ENCODE measurements at places on chromosomes 12 and 14.
A peak's percentile ranks its signal among the peaks of the same experiment; 100 is the strongest.

DNA sequence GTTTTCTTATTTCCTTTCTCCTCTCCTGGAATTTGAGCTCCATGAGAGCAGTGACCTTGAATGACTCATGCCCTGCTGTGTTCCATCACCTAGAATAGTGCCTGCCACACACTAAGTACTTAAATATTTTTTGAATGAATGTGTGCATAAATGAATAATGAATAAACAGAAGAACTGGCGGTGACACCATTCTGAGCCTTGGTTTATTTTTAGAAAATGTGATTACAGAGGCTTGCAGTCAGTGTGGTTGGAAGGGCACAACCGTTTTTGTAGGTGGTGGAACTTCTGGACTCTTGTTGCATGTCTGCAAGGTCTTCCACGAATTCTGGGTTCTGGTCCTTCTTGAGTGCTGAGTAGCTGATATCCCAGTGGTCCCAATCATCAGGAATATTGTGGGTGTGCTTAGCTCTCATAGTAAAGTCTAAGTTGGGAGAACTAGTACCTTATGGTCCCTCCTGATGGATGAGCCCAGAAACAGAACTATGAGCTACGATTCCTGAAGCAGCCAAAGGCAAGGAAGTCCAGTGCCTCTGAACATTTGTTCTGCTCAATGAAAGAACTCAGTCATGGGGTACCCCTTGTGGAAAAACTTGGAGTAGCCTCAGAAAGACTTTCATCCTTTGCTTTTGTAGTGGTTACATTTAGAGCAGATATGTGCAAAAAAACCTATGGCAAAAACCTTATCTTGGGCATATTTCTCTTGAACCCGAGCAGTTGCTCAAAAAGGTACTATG is 28.8 kb upstream of the BHLHE41 start:
- DNase-seq: no peak

- DNase-seq: peak; percentile 9
These were observed 3.9 kb downstream of the FLRT2 start for GRCh38 chr14:85533861-85534291.

GRCh38 chr12:1047898-1048660 is 57.1 kb downstream of the ERC1 start:
- DNase-seq: peak; percentile 89

DNA sequence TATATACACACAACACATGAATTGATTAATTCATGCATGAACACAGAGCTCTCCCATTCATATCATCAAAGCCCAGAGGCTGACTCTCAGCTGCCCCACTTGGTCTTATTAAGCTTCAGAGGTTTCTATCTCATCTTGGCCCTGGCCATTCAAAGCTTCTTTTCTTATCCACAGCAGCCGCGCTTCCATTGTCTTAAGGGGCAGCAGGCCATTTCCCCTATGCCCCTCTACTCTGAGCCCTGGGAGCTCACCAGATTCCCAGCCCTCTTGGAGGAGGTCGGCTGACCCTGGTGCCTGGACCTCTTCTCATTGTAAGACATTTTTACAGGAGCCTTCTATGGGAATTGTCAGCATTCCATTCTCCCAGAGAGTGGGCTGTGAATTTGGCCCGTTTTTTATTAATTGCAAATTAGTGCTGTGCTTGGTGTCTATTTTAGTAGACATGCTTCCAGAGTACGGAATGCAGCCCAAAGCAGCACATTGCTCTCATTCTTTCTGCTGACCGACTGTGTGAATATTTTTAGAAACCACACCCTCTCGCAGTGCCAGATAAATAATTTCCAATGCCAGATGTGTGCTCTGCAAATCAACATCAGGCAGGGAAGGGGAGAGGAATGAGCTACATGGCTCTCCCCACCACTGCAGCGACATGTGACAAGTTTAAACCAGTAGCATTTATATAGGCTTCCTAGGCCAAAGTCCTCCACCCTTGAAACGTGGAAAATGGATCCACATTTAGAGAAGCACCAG is 58.5 kb downstream of the NUAK1 start:
- no peak for DNase-seq

- no peak for DNase-seq
These were observed 2.2 kb downstream of the TEDC1 start for GRCh38 chr14:105492971-105493871.

DNA sequence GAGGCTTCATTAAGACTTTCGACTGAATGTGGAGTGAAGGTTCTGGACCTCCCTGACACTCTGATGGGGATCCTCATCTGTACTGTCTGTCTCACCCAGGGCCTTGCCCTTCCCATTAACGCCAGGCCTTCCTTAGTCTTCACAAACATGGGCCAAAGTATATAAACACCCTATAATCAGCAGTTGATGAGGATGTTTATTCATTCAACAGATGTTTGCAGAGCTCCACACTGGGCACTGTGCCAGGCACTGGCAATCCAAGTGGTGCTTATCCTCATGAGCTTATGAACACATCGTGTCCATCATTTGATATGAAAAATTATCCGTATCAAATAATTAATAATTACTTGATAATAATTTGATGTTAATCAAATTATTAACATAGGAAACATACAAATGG is 454.4 kb downstream of the FUT8 start:
- no peak for DNase-seq

- no peak for DNase-seq
These were observed 56.1 kb downstream of the SLC35F4 start for GRCh38 chr14:57809808-57810207.
